ENCODE measurements at places on chromosomes 3 and 15.

DNA sequence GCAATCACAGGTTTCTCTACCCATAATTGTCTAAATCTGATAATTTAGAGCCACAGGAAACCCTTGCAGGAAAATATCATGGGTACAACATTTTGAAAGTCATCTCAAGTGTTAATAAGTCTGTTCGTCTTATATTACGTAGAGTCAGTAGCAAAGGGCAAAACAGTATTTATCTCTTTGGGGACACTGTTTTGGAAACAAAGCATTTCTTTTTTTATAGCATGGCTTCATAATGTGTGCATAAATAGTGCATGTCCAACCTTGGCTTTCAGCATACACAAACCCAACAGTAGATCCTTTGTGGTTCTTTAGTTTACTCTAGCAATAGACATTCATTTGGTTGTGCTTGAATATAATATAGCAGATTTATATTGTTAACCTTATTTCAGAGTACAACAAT lies 24.0 kb downstream of the ST3GAL6 start:
- no peak overlapping the region for H3K4me3 ChIP-seq
- H3K27me3 ChIP-seq, result no peaks in the 10 kb centered on the region
- no peak overlapping the region for H3K27ac ChIP-seq
- no peak for DNase-seq
- no peaks in the 10 kb centered on the region for H3K36me3 ChIP-seq

- DNase-seq, result no peak
- no peak overlapping the region for H3K27ac ChIP-seq
- H3K36me3 ChIP-seq, result no peaks in the 10 kb centered on the region
- no peaks in the 10 kb centered on the region for H3K4me1 ChIP-seq
- no peak overlapping the region for H3K4me3 ChIP-seq
- no peaks in the 10 kb centered on the region for H3K27me3 ChIP-seq
Observed at GRCh38 chr3:135109681-135110080, 314.6 kb downstream of the EPHB1 start.

DNA sequence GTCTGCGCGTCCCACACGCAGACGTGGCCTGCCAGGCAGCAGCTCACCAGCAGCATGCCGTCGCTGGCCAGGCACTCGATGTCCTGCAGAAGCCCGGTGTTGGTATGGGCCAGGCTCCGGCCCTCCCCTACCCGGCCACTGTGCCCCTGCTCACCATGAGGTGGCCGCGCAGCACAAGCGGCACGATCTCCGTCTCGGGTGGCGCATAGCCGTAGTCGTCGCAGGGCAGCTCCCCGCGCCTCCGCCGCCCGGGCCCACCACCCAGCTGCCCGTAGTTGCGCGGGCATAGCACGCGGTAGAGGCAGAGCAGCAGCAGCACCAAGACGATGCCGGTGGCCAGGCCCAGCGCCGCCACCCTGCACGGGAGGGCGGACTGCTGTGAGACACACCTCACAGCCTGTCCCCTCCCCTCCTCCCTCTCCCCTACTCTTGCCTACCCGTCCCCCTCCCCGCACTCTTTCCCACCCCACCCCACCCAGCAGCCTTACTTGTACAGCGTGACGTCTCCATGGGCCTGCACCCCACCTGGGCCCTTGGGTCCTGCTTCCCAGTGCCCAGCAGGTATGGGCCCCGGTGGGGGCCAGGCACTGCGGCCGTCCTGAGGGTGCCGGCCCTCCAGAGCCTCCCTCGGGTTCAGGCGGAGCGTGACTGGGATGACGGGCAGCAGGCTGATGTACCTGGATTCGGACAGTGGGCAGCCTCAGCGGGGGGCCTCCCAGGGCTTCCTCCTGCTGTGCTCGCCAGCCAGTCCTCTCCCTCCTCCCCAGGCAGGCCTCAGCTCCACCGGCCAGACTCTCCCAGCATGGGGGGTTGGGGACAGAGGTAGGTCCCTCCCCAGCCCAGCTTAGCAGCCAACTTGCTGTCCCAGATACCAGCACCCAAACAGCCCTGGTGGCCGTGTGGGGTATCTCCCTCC lies 37.6 kb downstream of the PTPN23 start:
- no peak for DNase-seq
- peaks cover 19% of the 10 kb centered on the region for H3K4me1 ChIP-seq
- peaks cover 38% of the 10 kb centered on the region for H3K36me3 ChIP-seq
- H3K27ac ChIP-seq, result no peak overlapping the region

DNA sequence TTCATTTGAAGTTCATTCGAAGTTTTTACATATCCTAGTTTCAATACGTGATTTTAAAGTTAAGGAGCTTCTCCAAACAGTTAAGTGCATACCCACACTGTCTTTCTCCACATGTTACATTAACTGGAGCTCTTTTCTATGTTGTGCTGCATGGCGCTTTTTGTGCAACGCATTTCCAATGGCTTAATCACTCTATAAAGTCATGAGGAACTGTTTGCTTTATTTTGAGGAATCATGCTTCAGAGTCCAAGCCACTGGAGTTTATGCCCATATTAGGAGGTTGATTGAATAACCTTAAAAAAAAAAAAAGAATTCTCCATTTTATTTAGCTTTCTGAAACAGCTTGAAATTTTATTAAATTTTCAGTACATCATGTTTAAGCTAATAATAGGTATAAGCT lies 109.4 kb upstream of the MBNL1 start:
- DNase-seq, result no peak
- H3K27me3 ChIP-seq, result no peaks in the 10 kb centered on the region
- H3K27ac ChIP-seq, result no peak overlapping the region
- no peaks in the 10 kb centered on the region for H3K4me1 ChIP-seq

DNA sequence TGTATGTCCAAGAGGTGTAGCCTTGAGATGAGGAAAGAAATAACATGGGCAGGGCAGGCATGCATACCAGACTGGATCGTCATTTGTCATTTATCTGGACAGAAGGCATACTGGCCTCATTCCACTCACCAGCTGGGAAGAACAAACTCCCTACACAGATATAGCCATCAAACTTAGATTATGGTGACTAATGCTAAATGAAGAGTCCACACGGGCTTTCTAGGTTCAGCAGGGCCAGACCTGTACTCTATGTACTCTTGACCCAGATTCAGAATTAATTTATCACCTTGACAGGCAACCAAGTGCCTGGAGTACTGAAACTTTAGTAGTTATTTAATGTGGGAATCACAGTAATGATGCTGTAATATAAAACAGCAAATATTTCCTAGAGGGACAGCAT lies 164.3 kb upstream of the IL12A start:
- H3K27me3 ChIP-seq, result no peaks in the 10 kb centered on the region
- H3K27ac ChIP-seq, result no peak overlapping the region
- DNase-seq, result no peak
- no peak overlapping the region for H3K4me3 ChIP-seq
- peaks cover 17% of the 10 kb centered on the region for H3K4me1 ChIP-seq
- H3K36me3 ChIP-seq, result no peaks in the 10 kb centered on the region

All from esophagus squamous epithelium (tissue), 5 donors.